Left renal cortex interstitium (tissue), 4 donors: ENCODE measurements at places on chromosomes 12 and 14.

DNA sequence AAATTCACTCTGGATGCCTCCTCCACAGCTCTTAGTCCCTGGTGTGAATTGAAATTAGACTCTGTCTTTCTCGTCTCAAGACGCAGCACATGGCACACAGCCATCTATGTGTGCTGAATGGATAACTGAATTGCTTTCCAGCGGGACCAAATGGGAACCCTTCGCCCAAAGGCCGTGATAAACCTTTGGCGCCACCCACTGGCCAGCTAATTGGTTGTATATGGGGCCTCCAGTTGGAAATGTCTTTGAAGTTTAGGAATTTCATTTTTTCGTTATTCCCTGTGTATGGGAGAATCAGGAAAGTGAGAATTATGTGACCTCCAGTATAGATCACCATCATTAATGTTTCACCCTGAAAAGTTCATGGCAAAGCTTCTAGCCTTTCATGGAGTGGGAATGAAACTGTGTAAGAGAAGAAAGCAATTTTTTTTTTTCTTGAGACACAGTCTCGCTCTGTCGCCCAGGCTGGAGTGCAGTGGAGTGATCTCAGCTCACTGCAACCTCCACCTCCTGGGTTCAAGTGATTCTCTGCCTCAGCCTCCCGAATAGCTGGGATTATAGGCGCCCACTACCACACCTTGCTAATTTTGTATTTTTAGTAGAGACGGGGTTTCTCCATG, 9.8 kb upstream of the HSP90AA1 start:
- peak; percentile 71 for DNase-seq

DNA sequence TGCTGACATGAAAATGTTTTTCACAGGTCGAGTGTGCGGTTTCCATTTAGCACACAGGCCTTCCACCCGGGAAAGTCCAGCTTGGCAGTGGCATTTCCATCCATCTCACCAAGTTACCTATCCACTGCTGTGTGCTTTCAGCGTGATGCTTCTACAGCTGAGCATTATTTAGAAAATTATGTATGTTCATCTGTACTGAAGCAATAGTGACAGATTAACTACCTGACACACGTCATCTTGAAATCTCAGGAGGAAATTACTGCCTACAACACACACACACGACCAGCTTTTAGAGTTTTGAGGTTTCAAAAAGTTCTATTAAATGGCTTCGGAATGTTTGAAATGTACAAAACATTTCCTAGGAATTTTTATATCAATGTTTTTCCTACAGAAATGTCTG, 39.4 kb downstream of the IFNG-AS1 start:
- no peak for DNase-seq

GRCh38 chr14:100345711-100346110, 22.6 kb downstream of the SLC25A47 start:
- no peak for DNase-seq

GRCh38 chr14:32073537-32074189, 3.4 kb upstream of the ARHGAP5 start:
- peak; percentile 24 for DNase-seq

GRCh38 chr14:39060818-39061437, 42.1 kb downstream of the SEC23A start:
- DNase-seq: no peak

GRCh38 chr14:96705422-96706092, 91.6 kb upstream of the VRK1 start:
- no peak for DNase-seq
